ENCODE measurements at places on chromosomes 7 and 10.

DNA sequence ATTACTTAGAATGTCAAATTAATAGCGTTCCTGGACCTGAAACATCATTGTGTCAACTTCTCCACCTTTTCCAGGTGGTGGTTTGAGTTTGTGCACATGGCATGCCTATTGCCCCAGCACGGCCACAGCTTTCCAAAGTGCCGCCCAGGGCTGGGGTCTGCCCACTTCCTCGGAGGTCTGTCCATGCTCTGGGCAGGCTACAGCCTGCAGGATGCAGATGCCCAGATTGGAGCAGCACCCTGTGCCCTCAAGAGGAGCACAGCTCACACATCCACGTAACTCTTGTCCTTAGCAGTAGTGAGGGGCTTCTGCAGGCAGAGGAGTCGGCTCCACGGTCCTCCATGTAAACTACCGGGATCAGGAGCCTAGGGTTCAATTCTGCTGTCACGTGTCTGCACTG lies 238.6 kb downstream of the EBF3 start:
- DNase-seq, result no peak

DNA sequence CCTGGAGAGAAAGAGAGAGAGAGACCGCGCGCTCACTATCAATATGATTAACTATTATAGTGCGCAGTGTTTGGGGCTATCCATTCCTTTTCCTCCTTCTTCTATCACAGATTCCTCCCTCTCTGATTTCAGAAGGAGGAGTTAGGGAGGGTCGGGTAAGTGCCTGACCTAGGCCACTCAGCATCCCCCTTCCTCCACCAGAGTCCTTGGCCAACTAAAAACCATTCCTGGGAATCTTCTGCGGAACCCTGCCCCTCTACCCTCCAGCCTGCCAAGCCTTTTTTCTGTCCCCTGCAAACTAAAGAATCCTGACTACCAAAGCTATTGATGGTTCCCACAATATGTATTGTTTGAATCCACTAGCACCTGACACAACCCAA lies 256.2 kb upstream of the NFE2L3 start:
- DNase-seq, result peak; percentile 62

GRCh38 chr10:104223304-104223703 lies 8.9 kb downstream of the CFAP43 start:
- no peak for DNase-seq

GRCh38 chr10:74255888-74256357 lies 104.9 kb downstream of the ADK start:
- DNase-seq, result no peak

- peak; percentile 43 for DNase-seq
Measured at GRCh38 chr7:107201795-107202450, 33.1 kb downstream of the HBP1 start.

DNA sequence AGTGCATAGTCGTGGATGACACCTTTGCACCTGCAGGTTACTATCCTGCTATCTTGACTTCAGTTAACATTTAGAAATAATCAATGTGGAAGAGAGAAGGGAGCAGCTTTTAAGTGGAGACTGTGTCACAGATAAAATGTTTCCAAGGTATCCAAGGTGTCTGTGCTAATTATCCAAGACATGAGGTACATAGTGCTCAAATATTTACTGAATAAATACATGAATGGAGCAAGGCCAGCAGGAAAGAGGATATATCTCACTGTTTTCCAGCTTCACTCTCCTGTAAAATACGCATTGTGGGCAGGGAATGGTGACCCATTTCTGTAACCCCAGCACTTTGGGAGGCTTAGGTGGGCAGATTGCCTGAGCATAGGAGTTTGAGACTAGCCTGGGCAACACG lies 552.4 kb downstream of the PHTF2 start:
- no peak for DNase-seq

Measured in iPS-NIHi11 (cell line).